ENCODE measurements at places on chromosomes 3 and 15.

DNA sequence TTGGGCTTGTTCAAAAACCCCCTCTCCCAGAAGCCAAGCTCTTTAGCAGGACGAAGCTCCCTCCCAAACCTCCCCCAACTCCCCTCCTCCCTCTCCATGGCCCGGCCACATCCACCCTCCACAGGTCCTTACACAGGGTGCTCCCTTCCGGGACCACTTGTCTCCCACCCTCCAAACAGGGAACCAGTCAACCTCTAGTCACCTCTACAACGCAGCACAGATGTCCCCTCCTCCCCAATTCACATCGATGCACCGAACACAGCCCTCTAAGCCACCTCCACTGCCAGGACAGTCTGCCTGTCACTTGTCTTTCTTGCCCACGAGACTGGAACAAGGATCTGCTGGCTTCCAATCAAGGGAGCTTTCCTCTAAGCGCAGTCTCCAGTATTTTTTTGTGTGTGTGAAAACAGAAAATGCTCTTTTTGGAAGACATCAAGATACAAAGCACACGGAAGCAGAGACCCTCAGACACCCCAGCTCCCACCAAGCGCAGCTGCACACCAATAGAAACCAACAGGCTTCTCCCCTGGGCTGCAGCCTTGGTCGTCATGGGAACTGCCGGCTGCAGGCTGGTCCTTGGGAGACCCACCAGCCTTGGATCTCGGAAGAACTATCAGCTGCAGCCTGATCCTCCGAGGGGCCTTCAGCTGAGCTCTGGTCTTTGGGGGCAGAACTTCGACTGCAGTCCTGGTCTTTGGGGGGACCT, 26.5 kb downstream of the IQSEC1 start:
- no peak for DNase-seq

DNA sequence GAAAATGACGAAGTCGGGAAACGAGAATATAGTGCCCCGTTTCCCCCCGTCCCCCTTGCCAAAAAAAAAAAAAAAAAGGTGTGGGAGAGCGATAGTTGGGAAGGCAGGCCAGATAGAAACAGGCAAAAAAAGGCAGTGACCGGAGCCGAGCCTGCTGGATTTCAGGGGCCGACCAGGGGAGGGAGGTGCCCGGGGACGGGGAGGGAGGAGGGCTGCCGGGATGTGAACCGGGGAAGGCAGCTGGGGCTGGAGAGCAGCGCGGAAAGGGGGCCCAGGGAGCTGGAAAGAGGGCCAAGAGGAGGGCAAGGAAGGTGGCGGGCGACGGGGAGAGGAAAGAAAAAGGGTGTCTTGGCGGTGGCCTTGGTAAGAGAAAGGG, 837 bp downstream of the LRRN1 start:
- DNase-seq: no peak

DNA sequence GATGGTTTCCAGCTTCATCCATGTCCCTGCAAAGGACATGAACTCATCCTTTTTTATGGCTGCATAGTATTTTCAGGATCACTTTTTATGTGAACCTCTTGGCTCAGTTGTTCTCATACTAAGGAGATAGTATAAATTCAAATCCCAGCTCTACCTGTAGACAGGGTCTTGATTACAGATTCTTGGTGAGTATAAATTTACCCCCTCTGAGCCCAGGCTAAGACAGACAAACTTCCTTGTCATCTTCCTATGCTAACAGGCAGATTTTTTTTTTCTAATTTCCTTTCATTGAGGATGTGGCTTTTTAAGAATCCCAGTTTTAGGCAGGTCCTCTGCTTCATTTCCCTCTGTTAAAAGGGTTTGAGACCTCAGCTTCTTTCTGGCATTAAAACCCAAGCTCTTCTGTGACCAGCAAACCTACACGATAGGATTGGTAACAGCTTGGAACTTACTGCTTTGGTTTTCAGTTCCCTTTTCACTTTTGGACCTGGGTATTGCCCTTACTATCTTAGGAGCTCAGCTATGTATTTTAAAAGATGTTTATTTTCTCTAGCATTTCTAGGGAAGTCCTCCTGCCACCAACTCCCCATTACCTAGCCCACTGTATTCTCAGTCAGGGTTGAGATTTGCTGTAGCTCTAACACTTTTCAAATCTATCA, 72.5 kb downstream of the VPS8 start:
- DNase-seq: no peak

- no peak for DNase-seq
These were observed 53.8 kb upstream of the TPM1 start for GRCh38 chr15:62988701-62989100.

DNA sequence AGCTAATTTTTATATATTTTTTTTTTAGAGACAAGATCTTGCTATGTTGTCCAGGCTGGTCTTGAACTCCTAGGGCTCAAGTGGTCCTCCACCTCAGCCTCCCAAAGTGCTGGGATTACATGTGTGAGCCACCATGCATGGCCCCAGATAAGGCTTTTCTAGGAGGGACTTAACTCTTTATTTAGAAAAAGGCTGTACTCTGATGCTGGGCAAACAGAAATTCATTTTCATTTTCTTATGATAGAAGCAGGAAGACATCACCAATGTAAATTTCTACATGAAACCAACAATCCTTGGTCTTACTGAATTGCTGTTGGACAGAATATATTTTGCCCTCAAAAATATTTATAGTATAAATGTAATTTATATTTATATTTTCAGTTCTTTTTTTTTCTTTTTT, 9.6 kb downstream of the NIPA1 start:
- no peak for DNase-seq

DNA sequence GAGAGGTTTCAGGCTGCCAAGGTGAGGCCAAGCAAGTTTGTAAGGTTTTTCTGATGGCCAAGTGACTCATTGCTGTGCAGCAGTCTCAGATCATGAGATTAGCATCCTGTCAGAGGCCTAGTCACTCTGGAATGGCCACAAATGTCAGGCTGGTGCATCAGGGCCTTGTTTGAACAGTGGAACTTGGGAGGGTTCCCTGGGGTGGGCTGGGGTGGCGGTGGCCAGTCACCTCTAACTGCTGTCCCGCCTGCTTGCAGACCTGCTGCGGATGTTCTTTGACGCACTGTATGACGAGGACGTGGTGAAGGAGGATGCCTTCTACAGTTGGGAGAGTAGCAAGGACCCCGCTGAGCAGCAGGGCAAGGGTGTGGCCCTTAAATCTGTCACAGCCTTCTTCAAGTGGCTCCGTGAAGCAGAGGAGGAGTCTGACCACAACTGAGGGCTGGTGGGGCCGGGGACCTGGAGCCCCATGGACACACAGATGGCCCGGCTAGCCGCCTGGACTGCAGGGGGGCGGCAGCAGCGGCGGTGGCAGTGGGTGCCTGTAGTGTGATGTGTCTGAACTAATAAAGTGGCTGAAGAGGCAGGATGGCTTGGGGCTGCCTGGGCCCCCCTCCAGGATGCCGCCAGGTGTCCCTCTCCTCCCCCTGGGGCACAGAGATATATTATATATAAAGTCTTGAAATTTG, 2.8 kb upstream of the FAM131A start:
- no peak for DNase-seq

- no peak for DNase-seq
These were observed 105.0 kb upstream of the GOLGA6L6 start for GRCh38 chr15:20646529-20647142.

DNA sequence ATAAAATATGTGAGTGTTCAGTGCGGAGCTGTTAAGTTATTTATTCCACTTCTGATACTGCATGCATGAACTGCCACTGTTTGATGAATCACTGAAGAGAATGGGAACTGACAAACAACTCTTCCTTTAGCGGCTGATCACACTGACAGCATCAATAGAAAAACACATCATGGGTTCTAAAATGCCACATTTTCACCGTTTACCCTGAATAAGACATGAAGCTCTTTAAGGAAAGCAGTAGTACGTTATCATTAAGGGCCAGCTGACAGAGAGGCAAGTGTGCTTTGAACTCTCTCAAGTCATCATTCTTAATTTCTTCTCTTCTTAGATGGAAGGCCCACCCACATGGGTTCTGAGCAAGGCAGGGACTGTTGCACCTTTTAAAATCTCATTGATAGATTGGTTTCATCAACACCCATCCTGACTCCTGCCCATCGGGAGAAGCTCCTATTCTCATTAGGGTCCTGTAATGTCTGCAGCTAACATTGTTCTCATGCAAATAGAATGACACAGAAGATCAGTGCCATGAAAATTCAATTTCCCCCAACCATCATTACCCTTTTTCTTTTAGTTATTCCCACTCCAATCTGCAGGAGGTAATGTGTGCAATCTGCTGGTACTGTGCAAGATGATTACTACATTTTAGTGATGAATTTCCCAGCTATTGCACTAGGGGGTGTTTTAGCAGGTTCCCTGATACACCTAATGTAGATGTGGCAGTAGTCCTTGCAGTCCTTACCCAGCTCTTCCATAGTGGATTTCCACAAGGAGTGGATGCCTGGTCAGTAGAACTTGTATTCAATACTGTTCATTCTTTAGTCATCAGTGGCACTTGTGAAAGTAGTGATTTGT, 119.1 kb downstream of the ROBO2 start:
- no peak for DNase-seq

DNA sequence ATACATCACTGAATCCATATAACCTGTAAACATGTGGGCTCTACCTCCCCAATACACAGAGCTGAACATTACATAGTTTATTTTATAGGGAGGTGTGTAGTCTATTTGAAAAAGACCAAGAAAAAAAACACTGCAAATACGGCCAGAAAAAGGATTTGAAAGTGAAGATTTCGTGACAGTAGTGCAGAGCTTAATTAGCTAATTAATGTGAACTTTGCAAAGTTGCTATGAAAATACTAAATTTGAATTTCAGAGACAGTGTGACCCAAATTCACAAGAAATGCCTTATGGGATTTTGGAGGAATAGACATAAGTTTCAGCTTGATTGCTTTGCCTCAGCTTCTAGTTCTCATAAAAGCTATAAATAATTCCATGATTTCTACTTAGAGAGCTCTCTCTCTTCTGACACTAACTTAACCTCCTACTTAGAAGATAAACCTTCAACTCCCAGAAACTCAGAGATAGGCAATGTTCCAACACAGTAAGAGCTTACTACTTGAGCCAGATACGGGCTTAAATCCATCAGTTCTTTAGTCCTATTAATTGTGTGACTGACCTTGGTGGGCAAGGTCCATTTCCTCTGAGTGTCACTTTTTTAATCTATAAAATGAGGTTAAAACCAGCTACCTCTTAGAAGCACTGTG, 87.3 kb upstream of the THBS1 start:
- no peak for DNase-seq

- DNase-seq: no peak
These were observed at the start of gene BHLHE40 for GRCh38 chr3:4979428-4980228. Gene BHLHE40 (plus strand): TSS chr3:4979437. CDS start chr3:4979719, 282 bp downstream.

DNA sequence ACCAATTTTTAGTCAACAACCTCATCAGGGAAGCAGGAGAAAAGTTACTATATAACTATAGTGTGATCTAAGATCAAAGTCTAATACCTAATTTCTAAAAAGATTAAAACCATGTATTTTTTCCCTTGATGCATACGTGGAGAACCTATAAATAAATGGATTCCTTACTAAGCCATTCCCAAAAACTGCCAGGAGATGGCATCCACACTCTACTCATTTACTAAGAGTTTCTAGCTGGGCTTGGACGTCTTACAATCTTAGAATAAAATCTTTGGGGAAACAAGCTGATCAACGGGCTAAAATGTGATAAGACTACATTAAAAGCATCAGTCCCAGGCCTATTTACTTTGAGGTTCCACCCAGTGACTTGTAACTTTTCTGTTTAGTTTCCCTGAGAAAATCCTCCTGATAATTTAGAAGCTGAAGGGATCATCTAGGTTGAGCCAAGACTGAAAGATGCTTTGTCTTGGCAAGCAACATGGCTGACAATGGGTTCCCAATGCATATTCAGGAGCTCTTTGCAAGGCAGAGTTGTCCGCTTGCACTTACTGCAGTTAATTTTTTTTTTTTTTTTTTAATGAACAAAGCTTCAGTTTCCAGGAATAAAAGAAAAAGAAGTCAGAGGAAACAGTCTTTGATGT, 85.5 kb upstream of the FGF12 start:
- peak; percentile 55 for DNase-seq

- no peak for DNase-seq
These were observed 238.4 kb upstream of the PEX5L start for GRCh38 chr3:180275176-180275575.

GRCh38 chr15:70095408-70096214, 2.1 kb downstream of the TLE3 start:
- DNase-seq: no peak

DNA sequence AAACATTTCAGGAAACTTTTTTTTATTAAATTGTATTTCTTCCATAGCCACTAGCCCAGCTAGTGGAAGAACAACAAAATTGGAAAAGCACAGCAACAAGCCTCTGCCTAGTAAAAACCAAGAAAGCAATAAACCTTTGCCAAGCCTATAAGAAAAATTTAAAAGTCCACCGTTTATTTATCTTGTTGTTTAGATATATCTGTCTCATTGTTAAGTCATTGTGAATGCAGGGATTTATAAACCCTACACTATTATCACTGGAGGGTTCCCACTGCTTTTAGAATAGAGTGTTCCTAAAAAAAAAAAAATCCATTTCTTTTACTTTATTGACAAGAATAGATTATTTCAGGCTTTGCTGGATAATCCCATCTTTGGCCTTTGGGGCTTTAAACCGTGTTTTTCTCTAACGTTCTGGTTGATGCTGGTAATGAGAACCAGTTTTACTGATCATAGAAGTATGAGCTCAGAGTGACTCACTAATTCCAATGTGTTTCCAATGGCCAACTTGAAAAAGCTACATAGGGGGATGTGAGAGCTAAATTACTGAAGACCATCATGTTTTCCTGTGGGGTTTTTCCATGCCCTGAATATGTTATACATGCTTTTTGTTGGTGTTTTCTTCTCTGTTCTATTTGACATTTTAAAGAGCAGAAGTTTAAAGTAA, 634.1 kb downstream of the RBMS3 start:
- no peak for DNase-seq

DNA sequence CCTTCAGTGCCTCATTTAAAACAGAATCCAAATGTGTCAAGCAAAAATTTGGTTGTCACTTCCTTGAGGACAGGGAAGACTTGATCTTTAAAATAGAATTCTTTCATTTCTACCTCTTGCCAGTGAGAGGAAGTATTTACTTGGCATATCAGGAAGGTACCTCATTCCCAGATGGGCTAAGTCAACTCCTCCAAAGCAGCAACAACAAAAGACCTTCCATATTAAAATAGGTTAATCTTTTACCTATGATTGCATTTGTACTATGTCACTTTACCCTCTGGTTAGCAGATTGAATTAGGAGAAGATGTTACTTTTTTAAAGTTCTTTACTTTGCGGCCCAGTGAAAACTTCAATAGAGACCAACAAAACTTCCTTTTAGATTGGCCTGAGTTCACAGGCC, 462.1 kb upstream of the ADAMTS9 start:
- no peak for DNase-seq

DNA sequence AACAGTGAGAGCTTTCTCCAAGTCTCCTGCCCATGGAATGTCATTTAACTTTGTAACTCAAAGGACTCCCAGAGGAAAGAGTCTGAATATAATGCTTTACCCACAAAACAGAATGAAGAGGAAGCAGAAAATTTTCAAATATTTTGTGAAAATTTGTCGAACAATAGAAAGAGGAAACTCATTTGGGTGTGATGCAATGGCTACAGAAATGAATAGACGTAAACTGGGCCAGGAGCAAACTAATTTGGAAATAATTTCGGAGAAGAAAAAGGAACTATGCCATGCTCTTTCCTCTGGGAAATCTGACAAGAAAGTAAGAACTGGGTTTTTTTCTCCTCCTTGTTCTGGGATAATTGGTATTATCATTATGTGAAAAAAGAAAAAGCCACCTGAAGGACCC, 11.2 kb upstream of the SUMF1 start:
- DNase-seq: no peak

Data from kidney glomerular epithelial cell (primary cell).